ENCODE measurements at places on chromosomes 1 and 21.

DNA sequence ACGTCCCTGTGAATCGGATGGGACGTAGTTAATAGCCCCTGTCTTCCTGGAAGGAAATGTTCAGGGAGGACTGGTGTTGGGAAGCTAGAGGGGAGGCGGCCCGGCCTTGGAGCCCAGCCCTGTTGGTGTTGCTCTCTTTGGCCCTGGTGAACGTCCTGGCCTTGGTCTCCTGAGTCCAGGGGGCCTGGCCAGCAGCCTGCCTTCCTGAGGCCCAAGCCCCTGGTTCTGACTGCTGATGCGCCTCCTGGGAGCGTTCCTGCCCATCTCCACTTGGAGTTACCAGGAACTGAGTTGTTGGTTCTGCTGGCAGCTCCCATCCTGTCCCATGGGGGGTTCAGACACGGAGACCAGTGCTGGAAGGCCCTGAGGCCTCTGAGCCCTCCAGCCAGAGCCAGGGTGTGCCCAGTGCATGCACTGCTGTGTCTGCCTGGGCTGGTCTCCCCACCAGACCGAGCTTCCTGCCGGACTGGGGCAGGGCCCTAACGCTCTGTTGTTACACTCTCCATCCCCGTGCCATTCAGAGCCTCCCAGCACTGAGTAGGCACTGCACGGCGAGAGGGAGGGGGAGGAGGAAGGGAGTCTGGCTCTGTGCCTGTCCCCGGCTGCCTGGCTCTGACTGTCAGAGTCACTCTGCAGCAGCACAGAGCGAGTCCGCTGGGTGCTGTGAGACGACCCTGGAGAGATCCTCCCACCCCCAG is 382.5 kb upstream of the VAMP3 start:
- peak; percentile 90 for DNase-seq

- no peak for DNase-seq
These were observed 199.8 kb downstream of the CRB1 start for GRCh38 chr1:197467881-197468280.

DNA sequence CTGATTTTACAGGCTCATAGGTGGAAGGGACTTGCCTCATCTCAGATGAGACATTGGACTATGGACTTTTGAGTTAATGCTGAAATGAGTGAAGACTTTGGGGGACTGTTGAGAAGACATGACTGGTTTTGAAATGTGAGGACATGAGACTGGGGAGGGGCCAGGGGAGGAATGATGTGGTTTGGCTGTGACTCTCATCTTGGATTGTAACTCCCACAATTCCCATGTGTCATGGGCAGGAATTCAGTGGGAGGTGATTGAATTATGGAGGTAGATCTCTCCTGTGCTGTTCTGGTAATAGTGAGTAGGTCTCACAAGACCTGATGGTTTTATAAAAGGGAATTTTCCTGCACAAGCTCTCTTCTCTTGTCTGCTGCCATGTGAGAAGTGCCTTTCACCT is 20.8 kb downstream of the SCYL3 start:
- DNase-seq = no peak

DNA sequence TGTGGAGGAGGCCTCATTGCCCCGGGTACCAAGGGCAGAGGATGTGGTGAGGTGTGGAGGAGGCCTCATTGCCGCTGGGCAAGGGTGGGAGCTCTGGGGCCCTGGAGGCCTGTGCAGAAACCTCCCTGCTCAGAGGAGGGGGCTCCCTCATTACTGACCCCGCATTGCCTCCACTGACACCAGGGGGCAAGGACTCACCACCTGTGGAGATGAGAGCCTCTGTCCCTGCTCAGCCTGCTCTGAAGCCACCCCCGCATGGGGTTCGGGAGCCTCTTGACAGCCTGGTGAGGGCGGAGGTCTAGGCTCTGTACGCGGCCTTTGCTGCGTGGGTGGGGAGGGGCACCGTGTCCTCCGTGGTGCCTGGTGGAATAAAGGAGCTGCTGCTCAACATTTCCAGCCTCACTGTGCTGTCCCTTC is 95.0 kb upstream of the COL6A1 start:
- no peak for DNase-seq

DNA sequence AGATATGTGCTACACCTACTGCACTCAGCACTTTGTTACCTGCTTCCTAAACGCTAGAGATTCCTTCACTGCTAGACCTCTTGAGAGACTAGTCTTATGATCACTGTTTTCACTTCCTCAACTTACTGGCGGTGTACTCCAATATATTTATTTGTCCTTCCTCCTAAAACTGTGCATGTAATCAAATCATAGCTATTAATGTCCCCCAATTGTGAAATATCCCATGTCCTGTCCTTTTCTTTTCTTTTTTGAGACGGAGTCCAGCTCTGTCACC is 3.4 kb downstream of the SOAT1 start:
- DNase-seq = peak; percentile 47

- DNase-seq = no peak
These were observed 592 bp downstream of the AGRN start for GRCh38 chr1:1020415-1021009.

GRCh38 chr1:25342846-25343245 is 4.7 kb downstream of the TMEM50A start:
- no peak for DNase-seq

DNA sequence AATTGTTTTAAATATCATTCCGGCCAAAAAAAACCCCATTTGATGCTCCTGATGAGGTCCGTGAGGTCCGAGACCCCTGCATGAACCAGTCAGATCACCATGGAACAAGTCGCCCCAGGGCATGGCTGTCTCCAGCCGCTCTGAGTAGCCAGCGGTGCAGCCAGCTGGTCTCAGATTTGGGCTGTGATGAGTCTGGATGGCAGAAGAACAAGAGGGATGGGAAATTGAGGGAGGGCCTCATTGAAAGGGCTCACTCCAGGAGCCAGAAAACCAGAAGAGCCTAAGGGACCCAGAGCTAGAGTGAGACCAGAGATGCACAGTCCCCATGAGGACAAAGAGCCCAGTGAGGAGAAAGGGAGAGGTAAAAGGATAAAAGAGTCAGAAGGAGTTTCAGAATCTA is 174.0 kb downstream of the TOMM20 start:
- DNase-seq = no peak

DNA sequence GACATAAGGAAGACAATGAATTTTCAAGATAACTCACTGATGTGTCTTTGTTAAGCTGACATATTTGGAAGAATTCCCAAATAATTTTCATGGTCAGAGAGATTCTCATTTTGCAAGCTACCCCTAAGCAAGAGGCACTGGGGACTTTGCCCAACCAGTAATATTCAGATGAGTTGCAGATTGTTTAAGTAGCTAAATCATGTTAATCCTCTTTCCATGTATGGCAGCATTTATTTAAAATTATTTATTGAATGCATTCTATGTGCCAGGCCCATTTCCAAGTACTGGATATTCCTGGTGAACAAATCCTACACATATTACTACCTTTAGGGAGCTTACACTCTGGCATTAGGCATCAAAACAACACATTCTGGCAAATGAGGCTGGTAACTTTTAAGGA is 56.5 kb upstream of the BACH1 start:
- DNase-seq = no peak

DNA sequence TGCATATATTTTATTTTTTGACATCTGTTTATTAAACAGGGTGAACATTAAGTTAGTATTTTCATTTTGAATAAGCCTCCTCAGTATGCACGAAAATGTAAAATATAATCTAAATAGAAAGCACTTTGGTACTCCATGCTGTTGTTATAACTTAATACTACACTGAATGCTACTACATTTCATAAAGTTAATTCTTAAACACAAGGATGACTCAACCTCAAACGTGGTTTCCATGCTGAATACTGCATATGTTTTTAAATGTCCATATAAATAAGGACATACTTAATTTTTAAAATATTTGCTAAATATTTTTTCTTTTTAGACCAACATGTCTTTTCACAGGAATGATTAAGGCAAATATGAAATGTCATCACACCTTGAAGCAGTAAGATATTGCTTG is 83.9 kb downstream of the USP24 start:
- DNase-seq = no peak
